ENCODE measurements at places on chromosomes 3 and 15. TPM values are rescaled to one million over a fixed set of nuclear protein-coding genes. Genes with fewer than 3 reads are reported as not detected.

DUT gene
- 78.9 TPM for total RNA-seq

ACTC1 gene
- total RNA-seq, result 3.3 TPM

SLC24A5 gene
- total RNA-seq, result 6.5 TPM

DNA sequence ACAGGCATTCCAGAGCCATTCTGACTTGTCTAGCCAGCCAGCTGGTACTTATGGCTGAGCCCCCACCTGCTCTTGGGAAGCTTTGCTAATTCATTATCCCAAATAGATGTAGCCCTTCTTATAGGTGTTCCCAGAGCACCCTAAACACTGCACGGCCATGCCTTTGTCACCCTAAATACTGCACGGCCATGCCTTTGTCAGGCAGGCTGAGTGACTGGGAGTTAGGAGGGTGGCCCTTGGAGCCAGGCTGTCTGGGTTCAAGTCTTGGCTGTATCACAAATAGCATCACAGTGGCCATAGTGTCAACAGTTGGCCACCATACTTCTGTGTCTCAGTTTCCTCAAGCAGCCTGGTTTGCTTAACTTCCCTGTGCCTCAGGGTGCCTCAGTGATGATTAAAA, 292.3 kb downstream of the ADAMTS17 start:
- no peak for DNase-seq

- DNase-seq, result no peak
These were observed 58.9 kb downstream of the SNRK start for GRCh38 chr3:43345246-43345645.

GRCh38 chr15:73869216-73869995, 4.0 kb upstream of the TBC1D21 start:
- DNase-seq, result no peak
